CD4-positive, alpha-beta T cell treated with Interferon gamma for 1 hour (primary cell): ENCODE measurements at places on chromosomes 12 and 14.

DNA sequence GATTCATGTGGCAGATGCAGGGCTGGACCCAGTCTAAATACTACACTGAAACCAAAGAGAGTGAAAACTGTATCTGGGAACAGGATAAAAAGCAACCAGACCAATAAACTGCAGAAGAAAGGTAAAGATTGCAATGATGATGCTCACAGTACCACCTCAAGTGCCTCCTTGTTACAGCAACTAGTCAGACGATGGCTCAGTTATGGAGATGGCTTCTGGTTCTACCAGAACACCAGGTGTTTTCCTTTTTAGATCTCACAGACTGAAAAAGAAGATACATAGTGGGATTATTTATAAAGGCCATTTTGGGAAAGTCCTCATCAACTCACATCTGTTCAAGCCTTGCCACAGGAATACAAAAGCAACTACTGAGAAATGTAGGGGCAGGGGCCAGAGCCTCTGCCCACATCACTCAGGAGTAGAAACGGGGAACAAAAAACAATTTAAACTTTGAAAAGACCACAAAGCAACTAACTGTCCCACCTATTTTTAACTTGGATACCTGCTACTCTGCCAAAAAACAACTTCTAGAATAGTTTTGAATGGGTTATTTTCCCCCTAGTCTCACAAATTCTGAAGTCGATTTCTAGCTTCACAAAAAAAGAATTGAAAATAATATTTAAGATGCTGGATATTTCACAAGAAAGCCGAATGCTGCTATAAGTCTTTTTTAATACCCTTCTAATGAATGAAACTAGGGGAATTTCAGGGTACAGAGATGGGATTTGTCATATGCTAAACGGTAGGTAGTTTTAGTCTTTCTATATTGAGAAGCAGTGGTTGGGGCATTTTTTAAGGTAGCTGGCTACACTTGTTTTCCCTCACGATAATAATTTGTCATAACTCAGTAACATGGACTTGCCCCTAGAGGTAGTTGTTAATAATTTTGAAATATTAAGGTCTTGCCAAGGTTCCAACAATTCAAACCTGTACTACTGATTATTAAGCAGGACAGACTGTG, 197.2 kb upstream of the TMPO start:
- no peak for DNase-seq

DNA sequence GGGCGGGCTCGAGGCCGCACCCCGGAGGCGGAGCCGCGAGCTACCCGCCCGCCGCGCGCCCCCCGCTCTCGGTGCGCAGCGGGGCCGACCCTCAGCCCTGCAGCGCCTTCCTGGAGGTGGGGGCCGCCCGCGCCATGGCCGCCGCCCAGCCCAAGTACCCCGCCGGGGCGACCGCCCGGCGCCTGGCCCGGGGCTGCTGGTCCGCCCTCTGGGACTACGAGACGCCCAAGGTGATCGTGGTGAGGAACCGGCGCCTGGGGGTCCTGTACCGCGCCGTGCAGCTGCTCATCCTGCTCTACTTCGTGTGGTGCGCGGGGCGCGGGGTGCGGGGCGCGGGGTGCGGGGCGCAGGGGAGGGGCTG, at the start of gene P2RX2:
TSS of gene P2RX2 (plus strand) at position 94 of the 361 bp plus-strand sequence. CDS start at position 135, 41 bp downstream.
- no peak for DNase-seq

DNA sequence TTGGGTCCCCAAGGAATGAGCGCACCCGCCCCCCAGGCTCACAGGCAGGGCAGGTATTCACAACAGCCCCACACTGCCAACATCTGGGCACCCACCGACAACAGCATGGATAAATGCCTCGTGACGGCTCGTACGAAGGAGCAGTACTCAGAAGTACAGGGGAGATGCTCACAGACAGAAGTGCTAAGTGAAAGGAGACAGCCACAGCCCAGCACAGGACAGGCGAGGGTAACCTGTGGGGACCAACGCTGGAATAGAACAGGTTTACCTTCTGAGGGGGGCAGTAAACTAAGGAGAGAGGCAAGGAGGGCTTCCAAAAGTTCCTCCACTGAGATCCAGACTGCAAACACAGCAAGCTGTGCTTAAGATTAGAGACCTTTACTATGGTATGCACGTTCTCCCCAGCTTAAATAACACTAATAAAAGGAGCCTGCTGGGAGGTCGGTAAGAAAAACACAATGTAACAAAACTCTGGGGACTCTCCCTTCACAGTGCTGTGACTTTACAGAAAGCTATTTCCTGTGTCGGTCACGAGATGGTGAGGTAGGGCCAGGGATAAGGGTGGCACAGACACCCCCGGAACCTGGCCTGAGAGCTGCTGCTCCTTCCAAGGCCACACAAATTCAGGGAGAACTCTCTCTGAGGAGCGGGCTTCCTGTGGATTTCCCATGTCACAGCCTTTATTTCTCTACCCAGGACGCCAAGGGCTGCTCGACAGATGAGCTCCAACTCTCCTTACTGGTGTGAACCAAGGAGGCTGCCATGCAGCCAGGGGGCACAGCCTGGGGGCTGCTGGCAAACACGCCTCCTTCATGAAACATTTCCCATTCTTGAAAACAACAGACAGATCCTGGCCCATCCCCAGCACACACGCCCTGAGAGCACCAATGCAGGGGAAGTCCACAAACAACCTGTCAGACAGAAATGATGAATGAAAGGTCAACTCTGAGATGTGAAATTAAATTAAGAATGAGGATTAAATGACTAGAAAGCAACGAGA, 26.3 kb downstream of the SLC15A4 start:
- peak; percentile 63 for DNase-seq

DNA sequence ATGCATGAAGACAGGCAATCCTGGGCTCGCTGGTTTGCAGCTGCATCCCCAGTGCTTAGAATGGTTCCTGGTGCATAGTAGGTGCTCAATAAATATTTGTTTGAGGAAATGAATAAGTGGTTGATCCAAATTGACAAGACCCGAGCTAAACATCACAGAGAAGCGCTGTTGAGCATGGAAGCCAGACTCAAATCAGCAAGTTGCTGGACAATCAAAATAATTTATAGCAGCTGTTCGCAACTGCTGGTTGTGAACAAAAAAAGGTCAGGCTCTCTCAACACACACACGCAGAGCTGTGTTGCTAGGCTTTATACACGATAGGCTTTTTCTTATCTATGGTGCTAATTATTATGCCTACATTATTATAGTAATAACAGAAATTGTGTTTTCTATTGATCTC, 190.2 kb downstream of the TBX5 start:
- no peak for DNase-seq

DNA sequence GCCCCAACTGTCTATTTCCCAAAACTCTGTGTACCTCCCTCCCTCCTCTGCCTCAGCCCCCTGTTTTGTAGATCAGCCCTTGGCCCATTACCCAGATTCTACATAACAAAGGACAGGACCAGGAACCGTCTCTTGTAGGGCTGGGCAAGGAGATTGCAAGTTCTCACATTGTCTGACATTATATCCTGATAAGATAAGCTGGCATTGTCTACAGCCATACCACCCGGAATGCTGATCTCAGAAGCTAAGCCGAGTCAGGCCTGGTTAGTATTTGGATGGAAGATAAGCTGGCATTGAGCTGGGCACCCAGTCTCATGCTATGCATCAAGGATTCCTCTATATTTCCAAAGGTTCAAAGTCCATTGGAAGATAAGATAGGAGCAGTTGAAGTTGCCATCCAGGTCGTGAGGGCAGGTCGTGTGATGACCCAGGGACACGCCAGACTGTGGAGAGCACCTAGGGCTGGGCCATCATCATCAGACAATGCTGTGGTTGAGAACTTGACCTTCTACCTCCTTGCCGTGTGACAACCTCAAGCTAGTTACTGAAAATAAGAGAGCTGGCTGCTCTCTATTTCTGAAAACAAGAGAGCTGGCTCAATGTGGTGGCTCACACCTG, 29.5 kb downstream of the PHETA1 start:
- no peak for DNase-seq

DNA sequence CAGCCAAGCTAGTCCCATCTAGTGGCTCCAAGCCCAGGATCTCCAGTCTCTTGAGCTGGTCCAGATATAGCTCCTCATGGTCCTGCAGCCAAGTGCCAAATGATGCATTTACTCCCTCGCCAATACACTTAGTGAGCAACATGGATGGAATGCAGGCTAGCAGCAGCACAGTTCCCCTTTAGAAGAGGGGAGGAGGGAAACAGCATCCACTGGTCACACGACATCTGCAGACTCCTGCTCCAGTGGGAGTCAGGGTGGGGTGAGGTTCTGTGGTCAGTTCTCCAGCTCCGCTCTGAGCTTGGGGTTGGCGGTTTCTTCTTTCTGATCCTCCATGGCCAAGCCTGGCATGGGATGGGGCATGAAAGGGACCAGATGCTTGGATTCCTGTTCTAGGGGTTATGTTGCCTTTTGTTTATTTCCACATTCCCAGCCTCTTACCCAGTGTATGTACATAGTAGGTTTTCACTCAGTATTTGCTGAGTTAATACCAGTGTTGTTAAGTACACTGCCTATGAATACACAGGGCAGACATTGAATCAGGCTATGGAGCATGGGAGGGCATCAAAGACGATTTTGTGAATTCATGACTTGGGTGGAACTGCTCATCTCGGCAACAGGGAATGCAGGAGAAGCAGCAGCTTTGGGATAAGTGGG, 57.3 kb downstream of the GALNT16 start:
- no peak for DNase-seq

GRCh38 chr12:3772380-3772779, 19.5 kb upstream of the CRACR2A start:
- DNase-seq = no peak

DNA sequence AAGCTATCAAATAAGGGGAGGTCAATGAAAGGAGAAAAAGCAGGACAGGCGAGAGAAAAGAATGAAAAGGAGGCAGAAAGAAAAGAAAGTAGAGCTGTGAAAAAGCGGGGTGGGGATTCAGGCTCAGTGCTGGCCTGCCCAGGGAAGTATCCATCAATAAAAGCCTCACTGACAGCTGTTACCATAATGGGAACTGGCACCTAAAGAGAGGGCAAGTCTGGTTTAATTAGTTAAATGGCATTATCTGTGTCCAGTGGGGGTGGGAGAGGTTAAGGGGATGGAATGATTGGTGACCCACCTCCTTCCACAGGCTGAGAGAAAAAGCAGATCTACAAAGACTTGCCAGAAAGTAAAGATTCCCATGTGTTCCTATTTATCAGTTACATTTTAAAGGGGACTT, 7.4 kb downstream of the SALL2 start:
- DNase-seq = no peak

- no peak for DNase-seq
These were observed 47.3 kb upstream of the TMED10 start for GRCh38 chr14:75223664-75224154.

GRCh38 chr12:67592228-67593011, 56.1 kb upstream of the DYRK2 start:
- DNase-seq = no peak

GRCh38 chr12:66321435-66321834, 19.1 kb downstream of the HELB start:
- DNase-seq = no peak

DNA sequence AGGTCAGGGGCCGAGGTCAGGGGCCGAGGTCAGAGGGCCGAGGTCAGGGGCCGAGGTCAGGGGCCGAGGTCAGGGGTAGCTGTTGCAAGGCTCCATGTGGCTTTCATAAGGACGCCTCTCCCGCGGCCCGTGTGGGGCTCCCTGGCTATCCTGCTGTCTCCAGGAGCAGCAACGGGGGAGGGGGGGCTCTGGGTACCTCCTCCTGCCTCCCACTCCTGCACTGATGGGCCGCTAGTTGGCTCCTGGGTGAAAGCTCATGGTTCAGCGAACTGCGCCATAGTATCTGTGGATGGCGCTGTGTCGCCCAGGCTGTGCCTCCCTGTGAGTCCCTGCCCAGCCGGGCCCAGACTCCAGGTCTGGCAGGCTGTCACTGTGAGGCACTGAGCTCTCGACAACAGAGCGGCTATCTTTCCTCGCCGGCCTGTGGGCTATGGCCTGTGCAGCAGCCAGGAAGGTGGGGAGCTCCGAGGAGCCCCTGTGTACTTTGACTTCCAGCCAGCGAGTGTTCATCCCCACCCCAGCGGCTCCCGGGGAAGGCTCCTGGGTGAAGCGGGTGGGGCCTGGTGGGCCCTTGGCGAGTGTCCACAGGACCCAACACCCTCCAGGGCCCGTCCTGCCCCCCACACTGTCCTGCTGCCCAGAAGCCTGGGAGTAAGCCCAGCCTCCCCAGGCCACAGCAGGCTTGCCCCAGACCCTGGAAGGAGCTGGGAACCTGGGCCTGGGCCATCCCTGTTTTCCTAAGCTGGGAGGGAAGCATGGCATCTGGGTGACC, 8.1 kb downstream of the RFLNA start:
- DNase-seq = no peak

DNA sequence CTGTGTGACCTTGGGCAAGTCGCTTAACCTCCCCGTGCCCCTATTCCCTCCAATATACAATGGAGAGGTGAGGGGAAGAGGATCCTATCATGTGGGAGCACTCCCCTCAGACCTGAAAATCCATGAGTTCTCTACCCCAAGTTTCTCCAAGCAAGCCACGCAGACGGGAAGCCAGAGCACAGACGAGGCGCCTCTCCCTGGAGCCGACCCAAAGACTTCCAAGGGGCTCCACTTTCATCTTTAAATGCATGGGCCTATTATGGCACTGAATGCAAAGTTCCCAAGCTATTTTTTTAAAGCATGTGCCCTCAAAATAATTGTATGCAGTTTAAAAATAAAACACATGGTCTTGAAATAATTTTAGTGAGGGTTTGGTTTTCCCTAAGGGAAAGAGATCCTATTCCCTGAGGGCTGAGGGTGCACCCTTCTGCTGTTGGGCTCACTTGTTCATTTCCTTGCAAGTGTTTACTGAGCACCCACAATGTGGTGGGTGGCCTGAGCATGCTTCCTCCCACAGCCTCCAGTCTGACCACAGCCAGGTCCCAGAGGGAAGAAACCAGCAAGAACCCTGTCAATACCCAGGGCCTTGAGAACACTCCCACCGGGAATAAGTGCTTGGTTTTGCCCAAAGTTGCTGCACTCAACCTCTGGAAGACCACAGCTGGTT, 14.6 kb downstream of the CMKLR1 start:
- no peak for DNase-seq

GRCh38 chr12:57896115-57896433, 45.3 kb upstream of the ATP23 start:
- DNase-seq = no peak

GRCh38 chr14:105908481-105908911, 382.1 kb downstream of the TMEM121 start:
- DNase-seq = no peak

GRCh38 chr14:22210906-22211305, 378.1 kb downstream of the DAD1 start:
- no peak for DNase-seq

DNA sequence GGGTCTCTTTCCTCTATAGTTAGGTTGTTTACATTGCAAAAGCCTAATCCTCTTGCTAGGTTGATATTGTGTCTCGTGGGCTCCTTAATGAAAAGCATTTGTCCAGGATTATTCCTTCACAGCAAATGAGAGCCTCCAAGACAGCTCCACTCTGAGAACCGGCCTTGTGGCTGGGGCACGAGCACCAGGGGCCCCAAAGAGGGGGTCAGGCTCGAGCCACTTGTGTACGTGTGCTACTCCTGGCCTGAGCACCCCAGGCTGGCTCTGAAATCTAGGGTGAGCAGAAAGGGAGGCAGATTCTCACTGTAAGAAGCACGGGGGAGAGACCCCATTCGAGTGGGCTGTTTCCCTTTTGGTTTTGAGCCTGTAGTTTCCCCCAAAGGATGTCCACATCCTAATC, 45.0 kb upstream of the FZD10 start:
- no peak for DNase-seq
